Renal pelvis (tissue), 12 donors: ENCODE measurements at places on chromosomes 16 and 17. TPM values are rescaled to one million over a fixed set of nuclear protein-coding genes. Genes with fewer than 3 reads are reported as not detected.

TNK1 gene
- polyA plus RNA-seq: 6.1 TPM

DNA sequence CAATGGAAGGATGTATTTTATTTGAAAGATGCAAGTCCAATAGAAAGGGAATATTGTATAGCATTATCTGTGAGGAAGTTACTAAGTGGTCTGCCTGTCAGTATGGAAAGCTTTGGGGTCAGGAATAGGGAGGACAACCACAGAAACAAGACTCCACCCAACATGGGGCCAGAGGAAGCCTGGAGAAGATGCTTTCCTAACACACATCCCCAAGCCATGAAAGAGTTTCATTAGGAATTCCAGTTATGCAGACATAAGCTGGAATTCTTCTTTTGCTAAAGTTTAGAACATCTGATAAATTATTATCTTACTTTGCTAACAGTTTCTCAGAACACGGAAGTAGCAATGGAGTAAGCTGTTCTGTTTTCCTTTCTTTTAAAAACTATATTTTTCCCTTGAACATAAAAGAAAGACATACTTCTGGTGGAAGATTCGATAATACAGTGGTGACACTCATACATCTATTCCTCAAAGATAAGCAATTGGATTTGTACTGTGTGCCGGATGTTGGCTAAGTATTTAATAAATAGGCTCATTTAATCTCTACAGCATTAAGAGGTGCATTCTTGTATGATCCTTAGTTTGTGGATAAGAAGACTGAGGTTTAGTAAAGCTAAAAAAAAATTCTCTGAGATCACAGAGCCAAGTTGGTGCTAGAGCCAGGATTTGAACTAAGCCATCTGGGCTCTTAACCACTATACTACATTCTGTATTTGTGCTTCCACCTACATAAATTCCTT lies 51.0 kb upstream of the GAS7 start:
- no peak for DNase-seq

DNA sequence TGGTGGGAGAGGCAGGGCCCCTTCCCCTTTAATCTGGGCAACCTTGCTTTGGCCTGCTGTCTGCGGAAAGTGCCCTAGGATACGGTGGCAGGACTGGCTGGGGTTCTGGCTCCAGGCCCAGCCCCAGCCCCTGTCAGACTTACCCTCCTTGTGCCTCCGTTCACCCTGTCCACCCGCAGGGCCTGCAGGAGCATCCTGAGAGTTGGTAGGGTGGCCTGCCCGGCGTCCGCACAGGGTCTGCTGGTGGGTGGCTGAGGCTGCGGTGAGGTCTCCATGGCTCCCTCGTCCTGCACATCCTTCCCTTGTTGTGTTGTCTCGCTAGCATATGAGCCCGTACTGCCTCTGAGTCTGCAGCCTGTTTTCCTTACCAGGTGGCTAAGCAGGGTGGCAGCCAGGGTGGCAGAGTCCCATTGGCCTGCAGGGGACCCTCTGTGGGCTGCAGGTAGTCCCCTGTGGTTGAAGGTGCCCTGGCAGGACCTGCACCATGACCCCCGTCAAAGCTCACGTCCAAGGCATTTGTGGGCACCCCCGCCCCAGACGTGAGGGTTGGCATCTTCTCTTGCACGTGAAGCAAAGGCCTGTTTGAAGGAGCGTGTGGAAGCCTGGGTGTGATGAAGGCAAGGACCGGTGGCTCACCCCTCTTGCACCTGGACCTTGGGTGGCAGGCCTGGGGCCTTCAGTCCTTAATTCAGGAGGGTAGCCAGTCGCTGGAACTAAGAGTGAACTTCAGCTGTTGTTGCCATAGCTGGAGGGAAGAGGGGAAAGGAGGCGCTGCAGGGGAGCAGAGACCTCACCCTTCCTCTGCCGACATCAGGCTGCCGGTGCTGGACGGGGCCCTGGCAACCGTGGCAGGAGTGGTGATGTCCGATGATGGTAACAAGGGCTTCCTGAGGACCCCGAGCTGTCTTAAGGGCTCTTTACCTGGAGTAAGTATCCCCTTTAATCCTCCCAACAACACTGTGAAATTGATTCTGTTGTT lies 293.7 kb downstream of the SEC14L1 start:
- no peak for DNase-seq

RANBP10 gene
- 30.9 TPM for polyA plus RNA-seq

DNA sequence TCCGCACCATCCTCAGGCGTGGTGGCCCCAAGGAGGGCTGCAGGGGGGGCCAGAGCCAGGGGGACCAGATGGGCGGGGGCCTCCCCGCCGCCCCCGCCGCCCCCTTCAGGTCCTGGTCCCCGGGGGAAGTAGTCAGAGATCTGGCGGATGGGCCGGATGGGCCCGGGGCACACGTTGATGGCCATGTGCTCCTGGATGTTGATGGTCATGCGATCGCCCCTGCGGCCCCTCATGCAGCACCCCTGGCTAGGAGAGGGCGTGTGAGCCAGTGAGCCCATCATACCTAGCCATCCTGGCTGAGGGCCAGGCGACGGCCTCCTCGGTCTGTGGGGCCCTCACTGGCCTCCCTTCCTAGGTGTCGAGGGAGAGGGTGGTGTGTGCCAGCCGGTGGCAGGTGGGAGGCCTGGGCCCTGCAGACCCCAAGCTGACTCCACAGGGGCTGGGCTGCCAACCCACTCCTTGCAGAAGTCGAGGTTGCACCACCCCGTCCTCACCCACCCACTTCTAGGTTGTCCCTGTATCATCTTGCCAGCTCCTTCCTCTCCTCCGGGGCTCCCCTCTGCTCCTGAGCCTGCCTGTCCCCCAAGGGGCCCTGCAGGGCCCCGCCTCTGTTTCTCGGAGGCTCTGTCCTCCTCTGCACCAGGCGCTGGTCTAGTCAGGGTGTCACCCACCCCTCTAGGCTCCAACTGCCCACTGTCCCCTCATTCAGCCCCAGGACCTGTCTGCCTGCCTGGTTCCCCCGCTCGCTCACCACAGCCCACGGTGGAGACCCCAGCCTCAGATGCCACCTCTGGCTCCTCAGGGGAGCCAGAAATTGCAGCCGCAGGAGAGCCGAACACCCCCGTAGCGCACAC lies 610 bp downstream of the DOC2A start:
- no peak for DNase-seq

DNA sequence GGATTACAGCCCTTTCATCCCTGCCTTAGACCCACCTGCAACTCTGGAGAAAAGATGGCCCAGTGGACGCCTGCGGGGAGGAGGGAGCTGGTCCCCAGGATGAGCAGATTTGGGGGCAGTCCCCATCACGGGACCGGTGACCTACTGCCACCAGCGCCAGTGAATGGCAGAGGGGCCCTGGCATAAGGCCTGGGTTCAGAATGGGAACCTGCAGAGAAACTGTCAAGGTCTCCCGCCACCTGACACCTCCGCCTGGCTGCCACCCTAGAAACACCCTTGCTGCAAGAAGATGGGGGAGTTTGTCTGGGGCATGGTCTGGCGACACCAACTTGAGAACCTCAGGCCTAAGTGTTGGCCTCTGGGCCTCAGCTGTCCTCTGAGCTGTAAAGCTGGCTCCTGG lies 335.7 kb downstream of the SEC14L1 start:
- DNase-seq: no peak

DNA sequence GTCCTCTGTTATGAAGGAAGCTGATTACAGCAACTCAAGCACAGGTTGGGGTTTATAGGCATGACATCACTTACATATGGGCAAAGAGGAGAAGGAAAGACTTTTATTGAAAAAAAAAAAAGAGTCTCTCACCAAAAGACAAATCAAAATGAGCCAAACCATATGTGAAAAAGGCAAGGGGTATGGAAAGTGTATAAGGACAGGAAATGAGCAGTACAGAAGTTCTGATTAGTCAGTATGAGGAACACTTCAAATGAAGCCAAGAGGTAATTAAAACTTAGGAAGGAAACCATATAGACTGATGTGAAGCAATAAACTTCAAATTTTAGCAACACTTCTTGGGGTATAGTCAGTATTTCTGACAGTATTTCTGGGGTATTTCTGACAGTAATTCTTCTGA lies 1372.6 kb downstream of the CDH11 start:
- peak; percentile 22 for DNase-seq

DNA sequence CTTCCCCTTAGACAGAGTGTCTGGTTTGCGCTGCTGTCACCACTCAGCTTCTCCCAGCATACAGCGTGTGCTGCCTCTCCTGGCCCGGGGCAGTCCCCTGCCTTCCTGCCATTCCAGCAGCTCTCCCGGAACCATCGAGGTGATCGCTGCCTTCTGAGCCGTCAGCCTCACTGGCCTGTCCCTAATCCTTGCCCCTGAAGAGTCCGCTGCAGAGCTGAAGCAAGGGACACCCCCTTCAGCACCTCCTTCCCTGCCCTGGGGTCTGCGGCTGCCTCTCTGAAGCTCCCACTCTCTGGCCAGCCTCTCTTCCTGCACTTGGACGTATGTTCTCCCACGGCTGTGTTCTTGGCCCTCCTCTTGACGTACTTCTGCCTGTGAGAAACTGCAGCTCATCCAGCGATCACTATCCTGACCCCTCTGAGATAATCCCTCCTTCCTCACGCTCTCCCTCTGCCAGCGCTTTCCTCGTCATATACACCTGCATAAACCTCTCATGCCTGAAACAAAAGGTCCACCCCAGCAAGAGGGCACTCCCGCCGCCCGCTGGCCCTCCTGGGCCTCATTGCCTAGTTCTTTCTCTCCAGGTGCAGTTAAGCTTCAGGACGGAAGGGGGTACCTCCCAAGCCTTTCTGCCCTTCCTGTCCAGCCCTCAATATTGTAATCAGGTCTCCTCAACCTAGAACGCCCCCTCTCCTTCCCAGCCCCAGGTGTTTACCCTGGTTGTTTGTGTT lies 220.6 kb upstream of the CHMP6 start:
- no peak for DNase-seq

DNA sequence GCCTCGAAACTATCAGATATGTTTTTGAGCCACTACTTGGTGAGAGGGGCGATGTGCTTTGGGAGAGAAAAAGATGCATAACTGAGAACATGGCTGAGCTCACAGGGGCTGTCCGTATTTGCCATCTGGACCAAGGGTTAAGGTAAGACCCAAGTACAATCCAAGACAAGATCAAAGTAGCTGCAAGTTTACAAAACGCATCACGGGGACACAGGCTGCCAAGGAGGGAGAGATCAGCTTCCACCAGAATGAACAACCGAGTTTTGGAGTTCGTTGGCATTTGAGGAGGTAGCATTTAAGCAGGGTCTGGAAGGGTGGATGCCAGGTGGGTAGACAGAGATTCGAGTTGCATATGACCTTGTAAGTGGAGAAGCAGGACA lies 2.2 kb downstream of the PITPNC1 start:
- no peak for DNase-seq

DNA sequence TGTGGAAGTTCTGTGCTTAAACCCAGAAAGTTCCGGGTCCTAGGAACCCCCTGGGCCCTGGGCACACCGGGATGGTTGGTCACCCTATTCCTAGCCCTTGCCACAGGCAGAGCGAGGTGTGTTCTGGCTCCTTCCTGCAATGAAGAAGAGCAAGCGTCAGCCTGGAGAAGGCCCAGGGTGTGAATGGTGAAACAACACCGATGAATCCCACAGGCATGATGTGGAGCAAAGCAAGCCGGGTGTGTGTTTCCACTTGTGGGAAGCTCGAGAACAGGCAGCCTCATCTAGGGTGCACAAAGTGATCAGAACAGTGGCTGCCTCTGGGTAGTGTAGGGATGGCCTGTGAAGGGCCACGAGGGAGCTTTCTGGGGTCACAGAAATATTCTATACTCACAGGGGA lies 13.8 kb downstream of the KCNG4 start:
- no peak for DNase-seq
